Activated naive CD4-positive, alpha-beta T cell treated with anti-CD3 and anti-CD28 coated beads for 36 hours (primary cell): ENCODE measurements at places on chromosomes 7 and 10. TPM values are rescaled to one million over a fixed set of nuclear protein-coding genes. Genes with fewer than 3 reads are reported as not detected.

The GPR85 gene
- total RNA-seq, result not detected

The GLCCI1 gene
- 12.9 TPM for total RNA-seq

The CUZD1 gene
- 0.54 TPM for total RNA-seq

The ITGA8 gene
- not detected for total RNA-seq

The TAS2R4 gene
- 0.38 TPM for total RNA-seq

- H3K36me3 ChIP-seq, result no peaks in the 10 kb centered on the region
- no peak for DNase-seq
- H3K4me1 ChIP-seq, result no peaks in the 10 kb centered on the region
- no peak overlapping the region for H3K4me3 ChIP-seq
- peaks cover 2% of the 10 kb centered on the region for H3K27me3 ChIP-seq
Observed at GRCh38 chr10:123513870-123514269, 152.3 kb upstream of the GPR26 start.

DNA sequence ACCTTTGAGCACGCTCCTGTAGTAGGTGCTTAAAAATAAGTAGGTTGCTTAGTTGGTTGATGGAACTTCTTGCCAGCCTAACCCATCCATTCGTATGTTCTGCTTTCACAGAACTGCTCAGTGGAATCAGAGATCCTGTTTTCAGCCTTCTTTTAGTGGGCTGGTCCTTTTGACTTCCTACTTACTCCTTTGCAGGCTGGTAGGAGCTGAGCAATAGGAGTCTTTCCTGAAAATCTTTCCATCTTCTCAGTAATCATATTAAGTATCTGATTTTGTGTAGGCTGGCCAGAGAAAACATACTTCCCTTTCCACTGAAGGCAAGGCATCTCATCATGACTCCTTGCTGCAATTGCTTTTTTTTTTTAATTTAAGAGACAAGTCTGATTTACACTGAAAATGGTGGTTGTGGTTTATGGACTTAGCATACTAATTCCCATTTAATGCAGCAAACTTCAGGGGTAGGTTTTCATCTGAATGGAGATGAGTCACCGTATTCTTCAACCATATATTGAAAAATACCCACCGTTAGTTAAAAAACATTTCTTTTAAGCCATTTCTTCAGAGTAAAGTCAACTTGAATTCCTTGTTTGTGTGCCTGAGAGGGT lies 208.0 kb downstream of the ZNF365 start:
- no peak overlapping the region for H3K27ac ChIP-seq
- no peaks in the 10 kb centered on the region for H3K36me3 ChIP-seq
- no peaks in the 10 kb centered on the region for H3K4me1 ChIP-seq
- H3K27me3 ChIP-seq, result no peaks in the 10 kb centered on the region
- no peak for DNase-seq
- H3K4me3 ChIP-seq, result no peak overlapping the region

DNA sequence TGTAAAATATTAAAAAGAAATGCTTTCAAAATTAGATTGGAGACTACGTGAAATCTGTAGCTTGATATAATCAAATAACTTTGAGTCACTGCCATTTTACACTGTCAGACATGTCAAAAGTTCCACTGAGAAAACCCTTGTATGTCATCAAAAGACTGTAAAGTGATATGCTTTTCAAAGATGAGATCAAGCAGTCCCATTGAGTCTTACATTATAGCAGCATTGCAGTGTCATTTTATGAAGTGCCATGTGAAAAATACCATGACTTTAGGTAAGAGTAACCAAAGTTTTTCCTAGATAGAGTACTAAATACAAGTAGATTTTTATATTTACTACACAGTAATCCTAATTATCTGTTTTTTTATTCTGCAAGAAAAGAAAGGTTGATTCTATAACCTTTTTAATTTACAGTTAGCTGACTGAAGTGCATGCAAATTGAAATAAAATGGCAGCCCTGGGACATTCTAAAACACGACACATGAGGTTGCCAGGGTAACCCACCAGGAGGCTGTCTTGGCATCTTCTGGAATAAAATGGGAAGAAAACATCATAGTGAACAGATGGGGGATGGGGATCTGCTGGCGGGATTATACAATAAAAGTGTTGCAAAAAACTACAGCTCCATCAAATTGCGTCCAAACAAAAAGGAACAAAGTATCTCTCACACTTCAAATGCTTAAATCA lies 91.3 kb upstream of the TMEM106B start:
- no peak overlapping the region for H3K4me3 ChIP-seq
- DNase-seq, result no peak
- no peak overlapping the region for H3K27ac ChIP-seq
- no peaks in the 10 kb centered on the region for H3K4me1 ChIP-seq
- no peaks in the 10 kb centered on the region for H3K36me3 ChIP-seq

DNA sequence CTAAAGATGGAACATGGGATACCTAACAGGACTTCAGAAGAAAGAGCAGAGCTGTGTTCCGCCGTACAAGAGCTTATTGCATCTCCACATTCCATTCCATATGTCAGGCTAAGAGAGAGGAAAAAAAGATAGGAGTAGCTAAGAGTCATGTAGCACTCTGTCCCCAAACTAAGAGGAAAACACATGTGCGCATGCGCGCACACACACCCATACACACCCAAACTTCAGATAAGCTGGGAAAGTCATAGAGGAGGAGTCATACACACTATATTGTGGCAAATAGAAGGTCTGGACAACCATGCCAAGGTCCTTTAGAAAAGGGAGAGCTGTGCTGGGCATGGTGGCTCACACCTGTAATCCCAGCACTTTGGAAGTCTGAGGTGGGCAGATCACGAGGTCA lies 132.4 kb downstream of the RAB11FIP2 start:
- H3K27ac ChIP-seq, result no peak overlapping the region
- H3K4me3 ChIP-seq, result no peak overlapping the region
- H3K36me3 ChIP-seq, result no peaks in the 10 kb centered on the region
- peaks cover 35% of the 10 kb centered on the region for H3K27me3 ChIP-seq

- H3K36me3 ChIP-seq, result no peaks in the 10 kb centered on the region
- DNase-seq, result no peak
- H3K27me3 ChIP-seq, result no peaks in the 10 kb centered on the region
- H3K27ac ChIP-seq, result no peak overlapping the region
Observed at GRCh38 chr10:86252556-86252955, 114.0 kb downstream of the GRID1 start.
